ENCODE measurements at places on chromosomes 12 and 14.

DNA sequence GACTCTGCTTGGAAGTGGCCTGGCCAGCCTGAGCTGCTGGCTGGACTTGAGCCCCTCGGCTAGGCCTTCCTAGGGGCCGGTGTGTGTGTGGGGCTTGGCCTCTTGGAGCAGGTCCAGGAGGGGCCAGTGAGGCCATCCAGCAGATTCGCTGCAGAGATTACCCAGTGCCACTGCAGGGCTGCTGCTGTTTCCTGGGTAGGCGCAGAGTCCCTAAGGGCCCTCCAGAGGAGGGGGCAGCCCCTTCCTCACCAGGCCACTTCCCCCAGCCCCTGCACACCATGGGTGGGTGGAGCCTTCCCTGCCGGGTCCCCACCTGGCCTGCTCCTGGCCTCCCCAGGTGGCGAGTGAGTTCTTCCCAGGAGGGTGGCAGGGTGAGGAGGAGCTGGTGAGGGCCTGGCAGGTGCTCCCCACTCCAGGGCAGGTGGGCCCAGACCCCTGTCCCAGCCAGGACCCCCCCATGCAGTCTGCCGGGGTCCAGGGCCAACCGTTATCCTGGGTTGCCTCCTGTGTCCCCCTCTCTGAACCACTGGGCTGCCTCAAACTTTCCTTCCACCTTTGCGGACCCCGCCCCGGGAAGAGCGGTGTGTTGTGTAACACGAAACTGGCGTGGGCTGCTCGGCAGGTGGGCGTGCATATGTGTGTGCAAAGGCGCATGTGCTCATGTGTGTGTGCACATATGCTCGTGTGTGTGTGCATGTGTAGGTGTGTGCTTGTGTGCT is 25.1 kb downstream of the ASPG start:
- no peak for DNase-seq

- DNase-seq, result no peak
Measured at GRCh38 chr14:23242076-23242475, 4.3 kb downstream of the RNF212B start.

- no peak for DNase-seq
Measured at GRCh38 chr12:83859021-83859420, 1053.6 kb downstream of the SLC6A15 start.

- DNase-seq, result no peak
Measured at GRCh38 chr12:108016022-108016564, 113.0 kb upstream of the WSCD2 start.

- DNase-seq, result no peak
Measured at GRCh38 chr12:24560831-24561271, 388.1 kb downstream of the BCAT1 start.

- DNase-seq, result peak; percentile 32
Measured at GRCh38 chr12:6684609-6685008, 4.6 kb downstream of the ZNF384 start.

DNA sequence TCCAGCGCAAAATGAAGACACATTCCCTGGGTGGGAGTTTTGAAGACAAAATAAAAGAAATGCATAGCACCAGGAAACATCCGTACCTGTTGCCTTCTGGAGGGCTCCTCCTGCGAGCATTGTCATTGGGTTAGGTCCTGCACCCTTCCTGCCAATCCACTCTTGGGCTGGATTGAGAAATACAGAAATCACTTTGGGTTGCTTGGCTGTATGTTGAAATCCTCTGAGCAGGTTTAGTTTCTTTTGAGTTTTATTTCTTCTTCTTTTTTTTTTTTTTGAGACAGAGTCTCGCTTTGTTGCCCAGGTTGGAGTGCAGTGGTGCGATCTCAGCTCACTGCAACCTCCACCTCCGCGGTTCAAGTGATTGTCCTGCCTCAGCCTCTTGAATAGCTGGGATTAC is 67.6 kb downstream of the ARF6 start:
- no peak for DNase-seq

- no peak for DNase-seq
Measured at GRCh38 chr14:74064426-74064825, 19.8 kb downstream of the ALDH6A1 start.

- no peak for DNase-seq
Measured at GRCh38 chr12:113322343-113322742, 12.6 kb downstream of the SLC8B1 start.

DNA sequence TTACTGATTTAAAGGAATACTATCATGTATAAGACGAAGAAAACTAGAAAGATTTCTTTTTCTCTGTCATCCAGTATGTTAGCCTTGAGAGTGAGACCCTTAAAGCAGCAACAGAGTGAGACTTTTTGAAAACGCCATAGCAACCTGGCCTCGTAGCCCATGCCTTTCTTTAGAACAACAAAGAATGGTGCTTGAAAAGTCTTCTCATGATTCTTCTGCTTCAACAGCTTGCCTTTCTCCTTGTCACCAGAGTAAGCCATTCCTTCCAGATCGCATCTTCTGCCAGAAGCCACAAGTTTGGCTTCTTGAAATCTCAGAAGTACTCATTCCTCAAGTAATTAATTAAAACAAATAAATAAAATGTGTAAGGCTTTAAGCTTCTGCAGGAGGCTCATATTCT is 109.3 kb downstream of the PDE3A start:
- no peak for DNase-seq

GRCh38 chr12:6347367-6348338 is 5.8 kb upstream of the TNFRSF1A start:
- DNase-seq, result no peak

DNA sequence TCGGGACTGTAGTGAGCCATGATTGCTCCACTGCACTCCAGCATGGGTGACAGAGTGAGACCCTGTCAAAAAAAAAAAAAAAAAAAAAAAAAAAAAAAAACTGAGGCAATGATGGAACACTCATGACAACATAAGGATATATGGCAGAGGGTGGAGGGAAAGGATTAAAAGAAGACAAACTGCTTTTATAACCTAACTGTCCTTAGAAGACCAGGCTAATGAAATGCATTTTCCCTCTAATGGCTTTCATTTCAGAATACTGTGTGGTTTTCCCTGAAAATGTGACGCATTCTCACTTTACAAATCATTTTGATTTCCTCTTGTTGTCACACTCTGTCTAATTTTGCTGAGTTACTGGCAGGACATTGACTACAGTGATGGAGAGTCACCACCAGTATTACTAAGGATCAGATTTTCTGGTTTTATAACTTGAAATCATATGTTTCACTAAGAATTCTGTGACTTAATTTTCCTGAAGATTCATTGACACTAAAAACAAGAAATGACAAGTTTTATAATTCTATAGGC is 137.6 kb upstream of the SSTR1 start:
- no peak for DNase-seq

DNA sequence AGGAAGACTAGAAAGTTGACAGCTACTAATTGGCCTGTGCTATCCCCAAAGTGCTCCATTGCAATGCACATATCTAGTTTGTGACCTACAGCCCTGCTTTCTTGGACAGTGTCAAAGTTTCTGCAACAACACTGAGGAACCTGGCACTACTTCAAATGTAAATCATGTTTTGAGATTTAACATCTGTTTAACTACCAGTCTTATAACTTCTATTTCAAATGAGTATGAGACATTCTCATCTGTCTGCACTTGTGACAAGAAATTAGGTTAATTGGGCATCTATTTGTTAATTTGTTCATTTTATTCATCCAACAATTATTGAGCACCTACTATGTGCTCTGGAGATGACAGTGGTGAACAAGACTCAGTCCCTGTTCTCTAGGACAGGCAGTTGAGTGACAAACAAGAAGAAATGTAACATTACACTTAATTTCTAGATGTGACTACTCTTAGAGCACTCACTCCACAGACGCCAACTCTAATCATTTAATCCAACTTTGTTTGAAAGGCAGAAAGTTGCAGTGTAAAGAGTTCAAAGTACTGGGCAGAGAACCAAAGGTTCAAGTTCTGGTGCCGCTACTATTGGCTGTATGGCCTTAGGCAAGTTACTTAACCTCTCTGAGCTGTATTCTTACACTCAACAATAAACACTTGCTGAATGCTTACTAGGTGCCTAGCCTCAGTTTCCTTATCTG is 74.8 kb downstream of the HECTD4 start:
- no peak for DNase-seq

DNA sequence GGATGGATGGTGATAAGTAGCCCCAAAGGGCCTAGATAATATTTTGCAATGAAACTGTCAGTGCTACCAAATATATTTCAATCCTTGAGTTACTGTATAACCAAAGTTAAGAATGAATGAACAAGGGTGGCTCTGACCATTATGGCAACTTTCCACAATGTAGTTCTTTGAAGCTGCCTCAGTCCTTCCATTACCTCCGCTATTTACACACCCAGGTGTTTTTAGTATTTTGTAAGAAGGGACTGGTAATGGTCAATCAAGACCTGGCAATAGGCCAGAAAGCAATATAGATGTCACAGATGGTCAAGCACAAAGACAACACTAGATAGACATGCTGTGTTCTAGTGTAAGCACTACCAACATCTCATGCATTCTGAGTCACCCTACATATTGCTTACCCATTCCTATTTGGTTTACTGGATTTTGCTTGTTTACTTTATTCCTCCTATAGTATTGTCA is 16.3 kb downstream of the DUSP16 start:
- DNase-seq, result peak; percentile 65

GRCh38 chr12:96502477-96502876 is 13.1 kb downstream of the CFAP54 start:
- no peak for DNase-seq

- no peak for DNase-seq
Measured at GRCh38 chr14:57390806-57391516, 575 bp downstream of the NAA30 start.

DNA sequence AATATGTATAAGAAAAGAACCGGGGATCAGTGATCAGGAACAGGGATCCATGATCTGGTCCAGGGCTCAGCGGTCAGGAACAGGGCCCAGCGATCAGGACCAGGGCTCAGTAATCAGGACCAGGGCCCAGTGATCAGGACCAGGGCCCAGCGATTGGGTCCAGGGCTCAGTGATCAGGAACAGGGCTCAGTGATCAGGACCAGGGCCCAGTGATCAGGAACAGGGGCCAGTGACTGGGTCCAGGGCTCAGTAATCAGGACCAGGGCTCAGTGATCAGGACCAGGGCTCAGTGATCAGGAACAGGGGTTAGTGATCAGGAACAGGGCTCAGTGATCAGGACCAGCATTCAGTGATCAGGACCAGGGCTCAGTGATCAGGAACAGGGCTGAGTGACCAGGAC is 56.3 kb downstream of the TMEM121 start:
- no peak for DNase-seq

- DNase-seq, result no peak
Measured at GRCh38 chr12:130839770-130840404, 837 bp upstream of the STX2 start.

- no peak for DNase-seq
Measured at GRCh38 chr12:57446292-57446960, 8.7 kb upstream of the INHBE start.

All from NCI-H2081 treated with DMSO at 0.1 percent for 48 hours (cell line).